ENCODE measurements at places on chromosomes 7 and 10. TPM values are rescaled to one million over a fixed set of nuclear protein-coding genes. Genes with fewer than 3 reads are reported as not detected.

The DOCK4 gene
- total RNA-seq: 1.1 TPM

The ITPRID1 gene
- total RNA-seq: not detected

The LIPA gene
- total RNA-seq: 19.4 TPM

The PPP1R17 gene
- not detected for total RNA-seq

The STAG3 gene
- 54.2 TPM for total RNA-seq
